ENCODE measurements at places on chromosomes 13 and 19. TPM values are rescaled to one million over a fixed set of nuclear protein-coding genes. Genes with fewer than 3 reads are reported as not detected.
A peak's percentile ranks its signal among the peaks of the same experiment; 100 is the strongest.

Gene TUBGCP3
- total RNA-seq, result 10.7 TPM

Gene EBI3
- 0.55 TPM for total RNA-seq

Gene RPS28
- 416 TPM for total RNA-seq

Gene NANOS3
- not detected for total RNA-seq

Gene JAK3
- total RNA-seq, result 0.89 TPM

- DNase-seq, result peak; percentile 72
Observed at GRCh38 chr19:37943480-37943879, 36.5 kb downstream of the SIPA1L3 start.

- no peak for DNase-seq
Observed at GRCh38 chr19:3612901-3613741, 6.4 kb upstream of the TBXA2R start.

DNA sequence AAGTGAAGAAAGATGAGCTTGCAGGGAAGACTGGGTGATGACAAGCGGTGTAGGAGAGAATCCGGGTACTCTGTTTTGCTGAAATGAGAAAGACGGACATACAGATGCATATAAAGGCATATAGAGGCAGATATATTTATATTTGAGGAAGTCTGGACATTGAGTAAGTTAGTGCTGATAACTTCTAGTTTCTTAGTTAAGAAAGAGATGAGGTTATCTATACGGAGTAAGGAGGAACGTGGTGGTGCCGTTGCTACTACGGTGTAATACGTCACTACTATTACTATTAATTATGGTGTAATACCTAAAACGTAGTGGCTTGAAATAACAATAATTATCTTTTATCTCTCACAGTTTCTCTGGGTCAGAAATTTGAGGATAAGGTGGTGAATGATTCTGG lies 9.8 kb upstream of the CPB2 start:
- no peak for DNase-seq

- DNase-seq, result no peak
Observed at GRCh38 chr13:45816427-45816826, 35.1 kb downstream of the SIAH3 start.

DNA sequence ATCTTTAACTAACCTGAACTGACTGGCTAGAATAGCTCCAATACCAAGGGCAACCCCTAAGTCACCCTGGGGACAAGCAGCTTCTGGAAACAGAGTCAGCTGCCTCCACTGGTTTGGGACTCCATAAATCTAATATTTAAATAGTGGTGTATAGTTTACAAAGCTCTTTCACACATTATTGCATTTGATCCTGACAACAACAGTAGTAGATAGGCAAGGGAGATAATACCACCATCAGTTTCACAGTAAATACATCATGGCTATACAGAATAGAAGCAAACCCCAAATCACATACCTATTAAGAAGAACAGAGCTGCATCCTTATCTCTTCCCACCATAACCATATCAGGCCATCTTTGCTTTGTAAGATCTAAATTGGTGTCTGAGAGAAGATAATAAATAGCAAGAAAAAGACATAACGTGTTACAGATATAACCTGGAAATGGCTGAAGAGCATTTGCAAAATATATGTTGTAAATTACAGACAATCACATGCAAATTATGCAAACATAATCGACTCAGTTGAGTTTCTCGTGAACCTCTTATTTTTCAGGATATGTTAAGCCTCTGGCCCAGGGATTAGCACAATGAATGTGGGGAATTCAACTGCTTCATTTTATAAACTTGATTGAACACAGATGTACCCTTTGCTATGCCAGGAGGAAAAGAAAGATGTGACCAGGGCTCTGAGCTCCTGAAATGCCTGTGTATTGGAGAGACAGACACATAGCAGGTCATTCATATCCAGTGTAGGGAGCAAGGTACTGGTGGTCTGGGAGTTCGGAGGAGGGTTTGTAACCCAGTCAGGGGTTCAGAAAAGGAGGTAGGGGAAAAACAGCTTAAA lies 142.5 kb downstream of the SLC7A1 start:
- DNase-seq, result no peak

GRCh38 chr13:44739120-44739519 lies 163.0 kb upstream of the TSC22D1 start:
- DNase-seq, result no peak

DNA sequence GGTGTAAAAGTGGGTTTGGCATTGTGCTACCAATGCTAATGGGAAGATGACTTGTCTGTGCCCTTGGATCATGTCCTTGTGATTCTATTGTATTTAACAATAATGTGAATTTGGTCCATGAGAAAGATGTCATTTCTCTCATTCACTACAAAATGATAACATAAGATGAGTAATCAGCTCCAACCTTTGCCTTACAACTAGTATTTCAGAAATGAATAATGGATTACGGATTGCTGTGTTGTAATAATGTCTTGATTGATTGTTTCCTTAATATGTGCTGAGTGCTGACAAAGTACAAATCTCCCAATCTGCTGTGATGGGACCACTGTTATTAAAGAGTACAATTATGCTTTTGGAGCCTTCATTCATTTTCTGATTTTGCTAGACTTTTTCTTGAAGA lies 375.0 kb downstream of the PCDH9 start:
- DNase-seq, result no peak

GRCh38 chr19:39506944-39507714 lies 7.8 kb upstream of the SELENOV start:
- DNase-seq, result no peak

- peak; percentile 20 for DNase-seq
Observed at GRCh38 chr13:75932636-75933035, 296.5 kb downstream of the LMO7 start.

DNA sequence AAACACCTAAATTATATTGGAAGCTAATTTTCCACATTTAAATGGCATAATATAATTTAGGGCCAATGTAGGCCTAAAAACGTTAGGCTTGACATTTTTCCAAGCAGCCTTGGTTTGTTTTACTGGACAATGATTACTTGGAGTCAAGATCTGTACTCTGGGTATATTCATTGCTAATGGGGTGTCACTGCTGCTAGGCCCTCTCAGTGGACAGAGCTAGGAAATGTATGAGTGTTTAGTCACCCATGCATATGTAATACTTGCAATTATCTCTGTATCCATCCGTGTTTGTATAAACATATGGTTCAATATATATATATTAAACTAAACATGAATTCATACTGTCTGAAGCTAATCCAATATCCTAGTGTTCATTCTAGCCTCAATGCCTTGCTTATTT lies 598.1 kb downstream of the DCT start:
- DNase-seq, result no peak

- DNase-seq, result no peak
Observed at GRCh38 chr19:50791594-50792271, 1.5 kb downstream of the ACP4 start.

- no peak for DNase-seq
Observed at GRCh38 chr13:78139765-78140164, 221.1 kb upstream of the EDNRB start.

GRCh38 chr13:20487927-20488326 lies 37.7 kb downstream of the CRYL1 start:
- DNase-seq, result no peak

DNA sequence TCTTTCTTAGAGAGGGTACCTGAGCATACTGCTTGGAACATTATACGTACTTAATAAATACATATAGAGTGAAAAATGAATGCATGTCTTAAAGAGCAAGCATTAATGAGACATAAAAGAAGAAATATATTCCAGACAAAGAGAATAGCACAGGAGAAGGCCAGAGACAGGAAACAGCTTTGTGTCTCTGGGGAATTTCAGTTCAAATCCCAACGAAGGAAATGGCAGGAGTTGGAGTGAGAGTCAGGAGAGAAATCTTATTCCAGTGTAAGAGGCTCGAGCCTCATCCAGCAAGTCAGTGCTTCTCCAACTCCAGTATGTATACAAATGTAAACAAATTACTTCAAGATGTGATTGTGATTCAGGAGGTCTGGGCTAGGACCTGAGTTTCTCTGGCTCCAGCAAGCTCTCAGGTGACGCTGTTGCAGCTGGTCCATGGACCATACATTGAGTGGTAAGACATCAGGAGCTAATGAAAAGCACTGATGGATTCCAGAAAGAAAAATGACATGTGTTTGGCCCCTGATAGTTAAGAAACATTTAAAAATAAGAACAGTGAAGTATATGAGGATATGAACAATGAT lies 108.2 kb downstream of the RAP2A start:
- DNase-seq, result no peak

GRCh38 chr13:20118268-20119140 lies 42.3 kb downstream of the GJA3 start:
- DNase-seq, result peak; percentile 74

GRCh38 chr19:5515737-5516136 lies 52.0 kb downstream of the TINCR start:
- no peak for DNase-seq

DNA sequence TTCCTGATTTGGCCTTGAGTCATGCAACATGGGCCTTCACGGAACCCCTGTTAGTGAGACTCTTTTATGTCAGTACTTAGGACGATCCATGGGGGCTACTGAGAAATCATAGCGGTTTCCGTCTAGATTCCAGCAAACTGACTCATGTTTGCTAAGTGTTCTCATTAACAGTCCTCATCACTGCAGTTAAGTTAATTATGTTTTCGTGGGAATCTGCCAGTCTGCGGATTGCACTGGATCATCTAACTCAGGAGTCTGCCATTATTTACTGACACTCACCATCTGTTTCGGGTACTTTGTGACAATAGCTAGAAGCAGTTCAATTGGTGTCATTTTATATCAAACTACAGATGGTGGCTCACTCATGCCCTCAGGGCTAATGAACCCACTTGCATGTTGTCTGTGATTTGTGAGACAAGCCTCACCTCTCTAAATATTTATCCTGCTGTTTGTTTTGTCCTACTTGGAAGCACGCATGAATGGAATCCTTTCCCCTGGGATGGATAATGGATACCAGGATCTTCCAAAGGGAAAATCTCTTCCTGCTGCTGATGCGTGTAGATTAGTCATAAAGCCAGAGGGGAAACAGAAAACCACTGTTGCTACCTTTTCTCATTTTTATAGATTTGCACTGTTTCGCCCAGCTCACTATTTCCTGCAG lies 61.8 kb downstream of the RAB20 start:
- DNase-seq, result no peak

GRCh38 chr19:5949792-5950305 lies 28.1 kb downstream of the RANBP3 start:
- peak; percentile 76 for DNase-seq

DNA sequence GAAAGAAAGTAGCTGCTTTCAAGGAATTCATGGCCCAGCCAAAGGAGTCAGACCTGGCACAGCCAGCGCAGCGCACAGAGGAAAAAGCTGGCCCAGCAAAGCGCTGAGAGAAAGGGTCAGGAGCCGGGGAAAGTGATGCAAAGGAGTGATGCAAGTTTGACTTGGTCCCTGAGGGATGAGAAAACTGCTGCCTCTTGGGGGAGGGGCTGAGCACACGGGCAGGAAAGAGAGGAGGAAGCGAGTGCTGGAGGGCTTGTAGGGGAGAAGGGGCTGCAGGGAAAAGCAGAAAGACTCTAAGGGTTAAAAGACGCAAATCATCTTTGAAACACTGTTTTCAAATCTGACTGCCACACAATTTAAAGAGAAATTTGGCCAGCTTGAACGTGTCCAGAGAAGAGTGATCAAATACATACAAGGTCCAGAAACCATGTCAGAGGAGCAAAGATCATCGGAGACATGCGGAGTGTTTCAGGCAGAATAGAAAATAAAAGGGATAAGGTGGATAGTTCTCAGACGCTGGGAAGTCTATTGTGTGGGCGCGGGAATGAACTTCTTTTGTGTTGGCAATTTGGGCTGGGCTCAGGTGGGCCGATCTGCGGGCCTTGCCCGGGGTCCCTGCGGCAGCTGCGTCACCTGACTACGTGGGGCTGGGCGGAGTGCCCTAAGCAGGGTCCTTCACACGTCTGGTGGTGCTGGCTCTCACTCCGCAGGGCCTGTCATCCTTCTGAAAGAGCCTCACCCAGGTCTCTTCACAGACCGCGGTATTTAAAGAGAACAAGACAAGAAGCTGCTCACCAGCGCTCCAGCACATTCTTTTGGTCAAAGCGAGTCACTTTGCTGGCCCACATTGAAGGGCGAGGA lies 18.1 kb downstream of the N4BP2L1 start:
- peak; percentile 62 for DNase-seq

GRCh38 chr19:1822210-1822609 lies 10.1 kb upstream of the ATP8B3 start:
- DNase-seq, result no peak

- no peak for DNase-seq
Observed at GRCh38 chr13:60410299-60410698, 13.3 kb downstream of the TDRD3 start.

GRCh38 chr13:71055644-71056043 lies 811.4 kb downstream of the DACH1 start:
- no peak for DNase-seq

DNA sequence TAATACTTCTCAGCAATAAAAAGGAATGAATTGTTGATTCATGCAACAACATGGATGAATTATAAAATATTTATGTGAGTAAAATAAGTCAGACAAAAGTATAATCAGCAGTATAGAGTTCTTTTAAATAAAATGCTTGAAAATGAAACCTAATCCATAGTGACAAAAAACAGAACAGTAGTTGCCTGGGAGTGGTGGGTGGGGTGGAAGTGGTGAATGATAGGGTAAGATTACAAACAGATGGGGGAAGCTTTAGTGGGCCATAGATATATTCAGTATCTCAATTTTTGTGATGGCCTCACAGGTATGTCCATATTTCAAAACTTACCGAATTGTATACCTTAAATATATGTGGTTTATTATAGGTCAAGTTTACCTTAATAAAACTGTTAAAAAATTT lies 124.9 kb upstream of the UBL3 start:
- no peak for DNase-seq

DNA sequence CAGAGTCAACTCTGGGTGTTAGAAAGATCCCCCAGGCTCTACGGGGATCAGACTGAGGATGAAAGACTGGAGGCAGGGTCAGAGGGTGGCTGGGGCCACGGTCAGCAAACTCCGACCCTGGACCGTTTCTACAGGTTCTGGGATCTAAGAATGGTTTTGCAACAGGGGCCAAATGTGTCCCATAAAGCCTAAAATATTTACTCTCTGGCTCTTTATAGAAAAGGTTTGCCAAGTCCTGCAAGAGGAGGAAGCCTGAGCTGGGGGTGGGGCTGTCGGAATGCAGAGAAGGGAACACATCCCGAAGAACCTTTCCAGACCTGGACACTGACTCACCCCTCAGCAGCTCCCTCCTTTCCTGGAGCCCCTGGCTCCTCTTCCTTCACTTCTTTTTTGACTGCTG lies 20.7 kb downstream of the LIG1 start:
- DNase-seq, result peak; percentile 12

GRCh38 chr13:77196052-77196618 lies 130.8 kb downstream of the MYCBP2 start:
- no peak for DNase-seq

GRCh38 chr13:111597191-111597611 lies 276.8 kb downstream of the TEX29 start:
- no peak for DNase-seq

DNA sequence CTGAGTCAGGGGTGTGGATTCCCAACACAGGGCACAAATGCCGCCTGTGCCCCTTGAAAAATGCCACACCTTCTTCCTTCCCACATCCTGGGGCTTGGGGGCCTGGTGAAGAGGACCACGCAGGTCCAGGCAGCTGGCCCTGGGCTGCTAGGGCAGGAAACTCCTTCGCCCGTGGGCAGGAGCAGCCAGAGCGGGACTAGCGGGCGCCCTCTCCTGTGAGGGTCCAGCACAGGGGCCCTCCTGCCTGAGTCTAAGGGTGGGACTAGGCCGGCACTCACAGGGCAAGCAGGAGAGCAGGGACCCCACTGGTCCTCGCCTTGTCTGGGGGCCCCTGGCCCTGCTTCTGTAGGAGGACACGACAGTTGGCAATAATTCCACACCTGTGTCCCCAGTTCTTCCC lies 7.5 kb upstream of the CEBPA start:
- no peak for DNase-seq
